ENCODE measurements at places on chromosomes 3 and 15. TPM values are rescaled to one million over a fixed set of nuclear protein-coding genes. Genes with fewer than 3 reads are reported as not detected.

DNA sequence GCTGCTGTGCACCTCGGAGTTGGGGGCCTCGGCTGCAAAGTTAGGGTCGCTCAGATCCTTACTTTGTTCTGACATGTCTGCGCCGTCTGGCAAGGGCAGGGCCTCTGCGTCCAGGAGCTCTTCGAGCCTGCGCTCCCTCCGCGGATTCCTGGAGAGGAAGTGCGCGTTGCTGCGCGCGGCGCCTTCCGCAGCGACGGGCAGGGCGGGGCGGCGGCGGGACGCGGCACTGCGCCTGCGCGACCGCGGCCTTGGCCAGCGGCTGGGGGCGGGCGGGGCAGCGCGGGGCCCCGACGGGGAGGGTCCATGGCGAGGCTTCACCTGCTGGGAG lies at the start of gene NDN:
NDN (minus strand) TSS at position 163 of the 328 bp plus-strand sequence; CDS start at position 75, 88 bp downstream.
- peak; percentile 22 for DNase-seq

DNA sequence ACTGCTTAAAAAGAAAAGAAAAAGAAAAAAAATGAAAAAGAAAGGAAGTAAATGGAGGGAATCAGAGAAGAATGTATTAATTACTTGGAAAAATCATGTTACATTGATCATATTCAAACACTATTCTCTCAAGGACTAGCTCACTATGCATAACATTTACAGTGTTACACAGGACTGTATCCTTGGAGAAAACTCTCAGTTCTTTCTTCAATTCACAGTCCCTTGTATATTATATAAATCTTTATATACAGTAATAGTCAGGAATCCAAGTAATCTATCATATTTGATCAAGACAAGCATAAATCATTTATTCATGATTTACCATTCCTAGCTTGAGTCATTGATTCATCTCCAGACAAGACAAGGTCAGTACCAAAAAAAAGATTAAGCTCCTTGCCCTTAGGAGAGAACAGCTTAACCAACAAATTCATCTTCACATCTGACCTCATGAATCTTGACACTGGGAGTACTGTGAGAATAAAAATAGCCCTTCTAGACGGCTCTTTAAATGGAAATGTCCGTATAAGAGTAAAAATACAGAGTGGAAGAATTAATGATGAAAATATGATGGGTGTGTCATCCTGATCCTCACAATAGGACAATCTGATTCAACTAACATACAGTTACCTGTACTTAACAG lies 980.4 kb downstream of the NAALADL2 start:
- no peak for DNase-seq

Gene ROBO1
- 2.1 TPM for total RNA-seq

DNA sequence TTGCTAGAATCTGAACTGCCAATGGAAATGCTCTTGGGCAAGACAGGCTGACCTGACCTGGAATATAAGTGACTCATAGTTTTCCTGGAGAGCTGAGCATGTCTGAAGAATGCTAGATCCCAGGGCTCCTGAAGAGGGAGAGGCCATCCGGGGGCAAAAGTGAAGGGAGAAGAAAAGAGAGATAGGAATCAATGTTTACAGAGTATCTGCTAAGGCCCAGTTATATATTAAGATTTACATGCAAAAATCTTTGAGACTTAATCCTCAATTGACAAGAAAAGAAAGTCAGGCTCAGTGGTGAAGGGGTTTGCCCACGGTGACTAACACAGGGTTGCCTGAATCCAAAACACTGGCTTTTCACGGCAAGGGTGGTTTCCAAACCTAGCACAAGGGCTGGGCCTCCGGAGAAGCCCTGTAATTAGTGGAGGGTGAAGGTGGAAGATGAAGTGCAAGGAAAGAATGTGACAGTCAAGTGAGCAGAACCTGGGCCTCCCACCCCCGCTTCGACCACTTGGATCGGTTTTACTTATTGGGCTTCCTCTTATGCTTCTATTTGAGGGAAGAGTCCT lies 91.7 kb upstream of the FGF12 start:
- peak; percentile 66 for DNase-seq

DNA sequence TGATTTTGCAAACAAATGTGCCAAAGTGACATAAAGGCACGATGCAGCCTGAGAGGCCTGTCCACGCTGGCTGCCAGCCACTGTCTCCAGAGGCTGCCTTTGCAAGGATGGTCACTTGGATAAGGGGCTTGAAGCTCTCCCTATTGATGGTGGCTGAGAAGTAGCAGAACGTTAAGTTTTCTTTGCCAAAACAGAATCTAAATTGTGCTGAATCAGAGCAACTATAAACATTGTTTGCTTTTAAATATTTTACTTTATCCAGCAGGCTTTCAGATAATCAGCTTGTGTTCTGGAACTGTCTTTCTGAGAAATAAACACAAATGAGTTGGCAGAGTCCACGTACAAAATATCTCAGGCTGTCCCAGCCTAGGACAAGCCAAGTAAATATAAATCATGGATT lies 23.8 kb upstream of the CNBP start:
- DNase-seq = no peak

- peak; percentile 32 for DNase-seq
Measured at GRCh38 chr15:67834581-67835296, 5.1 kb downstream of the RNU6-1 start.

DNA sequence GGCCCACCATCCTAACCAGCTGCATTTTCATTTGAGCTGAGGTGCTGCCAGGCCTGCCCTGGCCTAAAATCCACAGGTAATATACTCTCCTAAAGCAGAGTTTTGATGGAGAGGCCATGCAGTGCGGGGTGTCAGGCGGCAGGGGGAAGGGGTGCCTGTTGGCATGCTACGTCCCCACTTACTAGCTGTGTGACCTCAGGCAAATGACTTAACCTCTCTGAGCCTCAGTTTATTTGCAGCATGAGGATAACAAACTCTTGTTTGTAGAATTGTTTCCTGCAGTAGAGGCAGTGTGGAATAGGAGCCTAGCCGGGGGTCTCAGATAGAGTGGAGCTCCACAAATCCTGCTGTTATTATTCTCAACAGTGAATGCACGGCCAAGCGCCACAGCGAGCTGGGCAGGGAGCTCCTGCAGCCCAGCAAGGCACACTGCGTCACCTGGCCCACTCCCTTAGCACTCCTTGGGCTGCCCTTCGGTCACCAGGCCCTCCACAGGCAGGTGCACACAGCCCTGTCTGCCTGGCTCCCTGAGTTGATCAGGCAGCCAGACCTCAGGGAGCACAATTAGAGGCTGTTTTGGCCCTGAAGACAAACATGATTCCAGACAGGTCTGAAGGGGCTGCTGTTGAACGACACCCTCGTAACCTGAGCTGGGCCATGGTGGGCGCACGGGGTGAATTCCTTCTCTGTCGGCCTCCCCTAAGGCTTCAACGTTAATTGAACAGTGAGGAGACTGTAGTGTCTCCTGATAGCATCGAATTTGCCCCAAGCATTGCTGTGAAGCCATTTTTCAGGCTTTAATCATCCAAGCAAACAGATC lies 248.8 kb upstream of the LYSMD4 start:
- DNase-seq = no peak

GRCh38 chr15:47813748-47814384 lies 96.6 kb downstream of the SEMA6D start:
- peak; percentile 22 for DNase-seq

Gene ANKDD1A
- 1.0 TPM for total RNA-seq

Gene CLRN1
- not detected for total RNA-seq

- DNase-seq = no peak
Measured at GRCh38 chr15:64472161-64472560, 11.8 kb downstream of the ZNF609 start.

DNA sequence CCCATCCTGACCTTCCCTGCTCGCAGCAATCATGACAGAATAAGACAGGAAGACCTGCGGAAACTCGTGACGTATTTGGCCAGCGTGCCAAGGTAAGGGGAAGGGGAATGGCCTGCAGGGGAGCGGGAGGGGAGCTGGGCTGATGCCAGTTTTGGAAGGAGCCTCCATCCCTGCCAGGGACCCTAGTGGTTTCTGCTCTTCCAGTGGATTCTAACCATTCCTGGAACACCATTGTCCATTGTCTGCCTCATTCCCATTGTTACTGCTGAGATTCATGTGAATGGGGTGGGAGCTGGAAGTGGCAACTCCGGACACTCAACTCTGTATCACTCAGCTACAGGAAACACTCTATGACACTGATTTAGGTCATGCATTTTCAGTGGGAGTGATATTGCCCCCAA lies 242.9 kb upstream of the ROPN1 start:
- DNase-seq = no peak

GRCh38 chr3:23611737-23612295 lies 193.9 kb upstream of the UBE2E1 start:
- DNase-seq = no peak

- DNase-seq = no peak
Measured at GRCh38 chr3:35919160-35919559, 279.8 kb downstream of the ARPP21 start.

Gene CCDC39
- not detected for total RNA-seq

- DNase-seq = no peak
Measured at GRCh38 chr3:55541016-55541415, 53.9 kb upstream of the WNT5A start.

DNA sequence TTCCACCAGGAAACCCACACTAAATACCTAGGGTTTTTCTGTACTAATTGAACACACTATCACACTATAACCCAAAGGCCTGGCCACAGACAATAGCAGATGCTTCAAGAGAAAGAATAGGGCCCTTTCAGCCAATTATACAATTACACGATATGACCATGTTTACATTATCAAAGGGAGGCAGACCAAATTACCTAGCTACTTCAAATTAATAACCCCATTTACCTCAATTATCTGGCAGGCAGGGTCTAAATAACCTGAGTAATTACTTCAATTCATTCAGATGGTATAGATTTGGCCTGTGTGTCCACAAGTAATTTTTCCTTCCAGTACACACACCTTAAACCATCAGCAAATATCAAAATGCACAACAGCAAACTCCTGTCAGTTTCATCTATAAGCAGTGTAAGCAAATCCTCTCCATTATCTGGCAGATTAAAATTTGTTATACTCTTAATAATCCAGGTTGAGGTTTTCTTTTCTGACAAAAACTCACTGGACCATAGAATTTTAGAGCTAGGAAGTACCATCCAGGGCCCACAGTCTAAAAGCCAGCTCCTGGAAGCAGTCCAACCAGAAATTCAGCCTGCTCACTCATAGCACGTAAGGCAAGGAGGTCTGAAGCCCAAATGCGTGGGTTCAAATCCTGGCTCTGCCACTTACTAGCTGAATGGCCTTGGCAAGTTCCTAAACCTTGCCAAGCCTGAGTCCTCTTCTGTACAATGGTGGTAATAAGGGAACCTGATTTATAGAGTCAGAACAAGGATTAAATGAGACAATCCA lies 51.8 kb downstream of the RFTN1 start:
- DNase-seq = no peak

- DNase-seq = no peak
Measured at GRCh38 chr15:36614016-36614415, 34.6 kb downstream of the CDIN1 start.

DNA sequence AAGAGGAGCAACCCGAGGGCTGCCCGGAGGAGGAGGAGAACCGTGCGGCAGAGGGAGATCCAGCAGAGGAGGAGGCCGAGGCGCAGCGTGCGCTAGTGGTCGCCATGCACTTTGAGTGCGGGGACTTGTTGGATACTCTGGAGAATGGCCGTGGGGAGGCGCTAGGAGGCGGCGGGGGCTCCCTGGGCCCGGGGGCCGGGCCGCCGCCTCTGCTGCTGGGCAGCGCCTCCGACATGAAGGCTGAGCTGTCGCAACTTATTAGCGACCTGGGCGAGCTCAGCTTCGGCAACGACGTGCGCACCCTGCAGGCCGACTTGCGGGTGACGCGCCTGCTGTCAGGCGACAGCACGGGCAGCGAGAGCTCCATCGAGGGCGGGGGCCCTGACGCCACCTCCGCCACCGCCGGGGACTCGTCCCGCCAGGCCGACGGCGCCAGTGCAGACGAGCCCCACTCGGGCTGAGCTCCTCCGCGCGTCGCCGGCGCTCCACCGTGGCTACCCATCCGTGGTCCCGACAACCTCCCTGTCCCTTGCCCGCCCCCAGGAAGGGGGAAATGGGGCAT lies 2.0 kb downstream of the FAM43A start:
- peak; percentile 86 for DNase-seq

DNA sequence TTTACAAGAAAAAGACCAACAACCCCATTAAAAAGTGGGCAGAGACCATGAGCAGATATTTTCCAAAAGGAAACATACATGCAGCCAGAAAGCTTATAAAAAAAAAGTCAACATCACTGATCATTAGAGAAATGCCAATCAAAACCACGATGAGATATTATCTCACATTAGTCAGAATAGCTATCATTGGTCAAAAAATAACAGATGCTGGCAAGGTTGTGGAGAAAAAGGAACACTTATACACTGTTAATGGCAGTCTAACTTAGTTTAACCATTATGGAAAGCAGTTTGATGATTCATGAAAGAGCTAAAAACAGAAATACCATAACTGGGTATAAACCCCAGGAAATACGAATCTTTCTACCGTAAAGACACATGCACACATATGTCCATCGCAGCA lies 76.3 kb downstream of the SUCNR1 start:
- DNase-seq = no peak

DNA sequence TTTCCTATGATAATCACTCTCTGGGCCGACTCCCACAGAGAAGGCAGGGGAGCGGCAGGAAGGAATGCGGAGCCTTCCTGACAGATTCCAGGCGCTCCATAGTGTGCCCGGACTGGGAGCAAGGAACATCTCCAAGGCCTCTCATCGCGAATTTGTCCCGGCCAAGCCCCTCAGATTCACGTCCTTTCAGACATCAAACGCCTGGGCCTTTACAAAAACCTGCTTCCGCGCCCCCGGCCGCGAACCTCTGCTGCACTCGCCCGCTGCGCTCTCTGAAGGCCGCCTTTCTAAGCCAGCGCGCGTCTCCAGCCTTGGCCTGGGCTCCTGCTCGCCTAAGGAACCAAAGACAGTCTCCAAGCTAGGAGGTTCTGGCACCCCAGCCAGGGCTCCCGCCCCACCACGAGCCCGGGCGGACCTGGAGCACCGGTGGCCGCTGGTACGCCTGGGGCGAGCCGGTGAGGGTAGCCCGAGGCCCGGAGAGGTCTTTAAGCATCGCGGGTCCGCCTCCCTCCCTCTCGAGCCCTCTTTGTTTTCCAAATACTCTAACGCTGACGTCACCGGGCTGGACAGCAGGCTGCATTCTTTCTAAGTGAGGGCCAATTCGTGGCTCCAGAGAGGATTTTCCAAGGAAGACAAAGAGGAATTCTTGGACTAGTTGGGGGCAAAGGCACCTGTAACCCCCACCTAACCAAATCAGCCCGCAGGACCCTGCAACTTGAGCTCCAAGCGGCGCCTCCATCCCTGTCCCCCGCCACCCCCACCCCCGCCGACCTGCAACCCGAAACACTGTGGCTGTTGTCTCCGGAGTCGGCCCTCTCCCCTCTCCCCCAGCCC lies 759 bp downstream of the AMOTL2 start:
- no peak for DNase-seq

Gene FEZF2
- total RNA-seq = not detected

Data from activated CD4-positive, alpha-beta T cell treated with anti-CD3 and anti-CD28 coated beads for 36 hours (primary cell).